ENCODE measurements at places on chromosomes 7 and 10.

DNA sequence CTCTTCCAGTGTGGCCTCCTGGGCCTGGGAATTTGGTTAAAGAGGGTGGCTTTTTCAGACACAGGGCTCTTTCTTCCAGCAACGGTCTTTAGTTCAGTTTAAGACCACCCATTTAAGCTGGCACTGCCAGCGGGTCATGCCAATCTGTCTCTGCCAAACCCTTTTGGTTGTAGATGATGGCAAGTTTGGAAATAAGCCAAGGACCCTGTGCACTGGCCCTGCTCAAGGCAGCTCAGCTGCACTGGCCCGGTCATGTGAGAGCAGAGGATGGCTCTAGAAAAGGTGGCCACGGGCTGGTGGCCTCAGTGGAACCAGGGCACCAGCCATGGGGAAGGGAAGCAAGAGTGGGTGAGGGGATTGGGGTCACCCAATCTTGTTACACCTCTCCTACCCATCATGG, 294.1 kb downstream of the GLRX3 start:
- no peak for DNase-seq

DNA sequence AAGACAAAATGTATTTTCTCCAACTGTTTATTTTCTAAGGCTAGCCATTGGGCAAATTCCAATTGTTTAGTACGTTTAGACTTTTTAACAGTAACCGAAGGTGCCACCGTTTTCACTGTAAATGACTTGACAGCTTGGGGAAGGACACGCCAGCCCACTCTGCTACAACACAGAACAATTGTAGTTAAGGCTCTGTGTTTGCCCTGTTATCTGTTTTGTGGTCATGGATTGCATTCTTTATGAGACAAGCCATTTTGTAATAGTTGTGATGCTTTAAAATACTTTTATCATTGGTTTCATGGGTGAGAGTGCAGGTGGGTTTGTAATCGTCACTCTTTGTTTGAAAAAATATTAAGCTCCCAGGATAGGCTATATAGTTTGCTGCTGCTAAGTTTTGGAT, 6.6 kb upstream of the PITRM1 start:
- DNase-seq: no peak

GRCh38 chr10:13891128-13892000, 304.6 kb downstream of the PRPF18 start:
- DNase-seq: no peak

GRCh38 chr10:71078454-71079145, 133.8 kb upstream of the UNC5B start:
- DNase-seq: no peak

GRCh38 chr7:55024776-55025175, 6.0 kb downstream of the EGFR start:
- DNase-seq: no peak

- DNase-seq: no peak
Measured at GRCh38 chr10:6581778-6582228, 1.7 kb upstream of the PRKCQ start.

DNA sequence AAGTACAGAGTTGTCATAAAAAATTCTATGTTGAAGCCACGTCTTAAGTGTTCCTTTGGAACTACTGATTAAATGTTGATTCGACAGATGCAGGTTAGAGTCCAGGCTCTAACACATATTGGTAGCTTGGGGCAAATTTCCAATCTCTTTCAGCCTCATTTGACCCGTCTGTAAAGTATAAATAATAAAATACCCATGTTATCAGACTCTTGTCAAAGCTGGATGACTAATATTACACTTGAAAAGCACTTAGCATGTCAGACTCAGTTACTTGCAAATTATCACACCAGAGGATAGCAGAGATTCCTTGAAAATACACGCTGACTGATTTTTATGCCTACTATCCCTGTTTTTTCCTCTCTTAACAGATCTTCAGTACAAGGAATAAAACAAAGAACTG, 18.1 kb upstream of the MACC1 start:
- no peak for DNase-seq

DNA sequence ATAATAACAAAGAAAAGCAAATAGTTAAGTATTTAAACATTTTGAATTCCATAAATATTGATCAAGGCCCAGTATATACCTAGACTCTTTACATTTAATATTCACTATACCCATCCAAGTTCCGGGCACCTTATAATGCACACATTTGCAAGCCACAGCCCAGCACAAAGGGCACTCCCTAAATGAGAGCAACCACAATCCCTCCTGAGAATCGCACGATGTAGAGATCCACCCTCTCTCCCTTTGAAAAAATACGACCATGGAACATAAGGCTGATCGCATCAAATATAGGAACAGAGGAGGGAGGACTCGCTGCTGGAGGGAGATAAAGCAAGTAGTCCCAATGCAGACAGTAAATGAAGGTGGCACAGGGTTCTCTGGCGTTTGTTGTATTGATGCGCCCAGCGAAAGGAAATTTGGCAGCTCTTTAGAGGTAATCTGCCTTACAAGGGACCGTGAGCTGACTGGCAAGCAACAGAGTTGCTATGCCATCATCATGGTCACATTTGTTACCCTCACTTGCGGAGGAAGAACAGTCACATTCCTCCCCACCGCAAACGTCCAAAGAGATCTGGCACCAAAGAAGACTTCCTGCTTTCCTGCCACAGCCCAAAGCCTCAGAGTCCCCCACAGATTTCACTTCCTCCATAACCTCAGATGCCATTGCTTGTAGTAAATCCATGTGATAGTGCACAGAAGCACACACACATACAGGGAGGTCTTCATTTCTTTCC, 16.1 kb upstream of the TAS2R40 start:
- DNase-seq: no peak

DNA sequence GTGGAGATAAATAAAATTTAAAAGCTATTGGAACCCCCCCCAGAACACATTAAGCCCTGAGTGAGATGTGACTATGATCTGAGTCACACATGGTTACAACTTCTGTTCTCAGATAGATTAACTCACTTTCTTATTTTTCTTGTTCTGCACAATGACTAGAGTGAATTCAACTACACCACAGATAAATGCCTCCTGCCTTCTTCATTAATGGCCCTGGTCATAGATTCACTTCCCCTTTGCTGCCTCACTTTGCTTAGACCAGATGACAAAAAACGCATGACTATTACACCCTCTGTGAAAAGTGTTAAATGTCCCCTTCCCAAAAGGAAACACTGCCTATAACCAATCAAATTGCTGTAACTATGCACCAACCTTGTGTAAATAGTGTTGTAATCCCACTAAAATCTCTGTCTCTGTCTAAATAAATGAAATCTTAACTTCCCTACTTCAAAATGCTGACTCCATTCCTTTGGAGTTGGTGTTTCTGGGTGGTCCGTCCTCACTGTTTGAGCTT, 49.4 kb downstream of the AKR1D1 start:
- DNase-seq: no peak

DNA sequence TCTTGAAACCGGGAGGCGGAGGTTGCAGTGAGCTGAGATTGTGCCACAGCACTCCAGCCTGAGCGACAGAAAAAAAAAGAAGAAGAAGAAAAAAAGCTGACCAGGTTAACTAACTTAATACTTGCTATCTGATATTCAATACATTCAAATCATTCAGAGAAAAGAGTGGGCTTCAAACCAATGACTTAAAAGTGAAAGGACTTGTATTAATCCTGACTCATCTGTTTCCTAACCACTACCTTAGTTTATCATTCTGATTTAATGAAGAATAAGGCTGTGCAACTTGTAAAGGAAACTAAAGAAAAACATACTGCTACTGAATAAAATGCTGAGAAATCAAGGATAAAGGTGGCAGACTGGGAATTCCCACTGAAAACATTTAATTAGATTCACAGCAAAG, 128.4 kb downstream of the NRBF2 start:
- no peak for DNase-seq

DNA sequence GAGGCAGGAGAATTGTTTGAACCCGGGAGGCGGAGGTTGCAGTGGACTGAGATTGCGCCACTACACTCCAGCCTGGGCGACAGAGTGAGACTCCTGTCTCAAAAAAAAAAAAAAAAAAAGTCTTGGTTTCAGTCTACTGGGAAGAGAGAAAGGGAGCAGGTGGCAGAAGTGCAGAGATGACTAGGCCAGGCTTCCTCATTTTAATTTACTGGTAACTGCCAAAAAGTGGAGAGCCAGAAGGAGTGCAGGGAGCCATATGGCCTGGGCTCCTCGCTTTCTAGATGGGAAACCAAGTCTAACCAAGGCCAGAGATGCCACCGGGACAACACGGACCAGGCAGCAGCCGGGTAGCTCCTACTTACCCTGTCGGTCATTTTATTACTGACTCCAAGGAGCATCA, 12.2 kb downstream of the SEPHS1 start:
- no peak for DNase-seq

GRCh38 chr10:29105516-29106215, 183.2 kb upstream of the LYZL1 start:
- DNase-seq: no peak

GRCh38 chr10:60282771-60283353, 106.8 kb downstream of the ANK3 start:
- DNase-seq: no peak

GRCh38 chr10:3760083-3760482, 24.9 kb downstream of the KLF6 start:
- no peak for DNase-seq

- DNase-seq: no peak
Measured at GRCh38 chr7:91720260-91720937, 160.1 kb downstream of the MTERF1 start.

GRCh38 chr7:68963552-68963951, 634.7 kb upstream of the AUTS2 start:
- no peak for DNase-seq

- DNase-seq: no peak
Measured at GRCh38 chr10:974038-974784, 14.0 kb upstream of the GTPBP4 start.

DNA sequence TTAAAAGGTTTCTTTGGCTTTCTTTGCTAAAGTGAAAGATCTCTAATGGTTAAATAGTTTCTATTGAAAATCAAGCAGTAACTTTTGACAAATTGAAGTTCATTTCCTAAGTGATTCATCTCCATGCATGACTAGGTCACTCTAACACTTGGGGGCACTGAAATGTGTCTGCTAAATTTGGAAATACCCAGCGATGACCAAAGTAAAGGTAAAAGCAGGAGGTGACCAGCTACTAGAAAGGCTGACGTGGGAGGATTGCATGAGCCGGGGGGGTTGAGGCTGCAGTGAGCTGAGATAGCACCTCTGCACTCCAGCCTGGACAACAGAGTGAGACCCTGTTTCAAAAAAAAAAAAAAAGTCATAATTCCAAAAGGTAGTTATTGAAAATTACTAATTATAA, 111.8 kb upstream of the GPR141 start:
- DNase-seq: no peak

GRCh38 chr10:10233229-10233628, 784.4 kb upstream of the CELF2 start:
- DNase-seq: no peak

DNA sequence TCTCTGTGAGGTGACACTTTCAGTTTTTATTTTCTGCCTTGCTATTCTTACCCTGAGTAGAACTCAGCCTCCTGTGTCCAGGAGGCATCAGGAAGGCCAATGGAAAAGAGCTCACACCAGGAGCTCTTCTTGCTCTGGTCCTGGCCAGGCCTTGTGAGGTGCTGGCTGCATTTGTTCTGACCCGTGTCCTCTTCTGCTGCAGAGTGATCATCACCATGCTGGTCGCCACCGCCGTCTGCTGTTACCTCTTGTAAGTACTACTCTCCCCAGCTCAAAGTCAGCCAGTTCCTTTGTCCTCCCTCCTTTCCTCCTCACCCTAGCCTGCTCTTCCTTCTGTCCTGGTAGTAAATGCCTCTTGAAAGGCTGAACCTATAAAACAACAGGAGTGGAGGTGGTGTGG, 1.6 kb downstream of the ATP6V0E2 start:
- no peak for DNase-seq

DNA sequence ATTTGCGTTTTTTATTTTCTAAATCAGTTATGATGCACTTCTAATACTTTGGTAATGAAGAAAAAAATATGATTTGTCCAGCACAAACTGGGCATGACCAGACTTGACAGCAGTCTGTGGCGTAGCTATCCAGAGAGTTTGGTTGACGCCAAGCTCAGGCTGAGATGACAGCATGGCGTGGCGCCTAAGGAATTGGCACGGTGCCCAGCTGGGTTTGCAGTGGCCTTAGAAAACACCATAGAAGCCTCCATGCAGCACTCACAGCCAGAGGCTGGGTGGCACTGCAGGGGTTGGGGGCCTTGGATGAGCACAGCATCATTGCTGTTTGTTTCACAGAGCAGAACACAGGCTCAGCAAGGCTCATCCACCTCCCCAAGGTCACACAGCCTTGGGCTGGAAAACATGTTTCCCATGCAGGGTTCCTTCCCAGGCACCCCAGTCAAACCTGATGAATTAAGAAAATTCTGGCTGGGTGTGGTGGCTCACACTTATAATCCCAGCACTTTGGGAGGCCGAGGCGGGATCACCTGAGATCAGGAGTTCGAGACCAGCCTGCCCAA, 88.9 kb downstream of the GTF2IRD1 start:
- no peak for DNase-seq

DNA sequence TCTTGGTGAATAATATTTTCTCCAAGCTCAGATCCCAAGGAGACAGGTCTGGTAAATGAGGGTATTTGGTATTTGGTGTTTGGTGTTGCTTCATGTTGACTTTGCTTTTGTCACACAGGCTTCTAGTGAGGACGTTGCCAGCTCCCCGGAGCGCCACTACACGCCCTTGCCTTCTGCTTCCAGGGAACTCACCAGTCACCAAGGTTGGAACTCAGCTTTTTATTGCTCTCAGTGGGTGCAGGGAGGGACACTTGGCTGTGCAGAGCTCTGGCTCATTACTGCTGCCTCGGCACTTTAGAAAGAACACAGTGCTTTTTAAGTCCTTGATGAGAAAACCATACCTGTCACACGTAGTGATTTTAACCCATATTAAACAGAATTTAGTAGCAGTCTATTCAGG, 892.9 kb downstream of the LRMDA start:
- DNase-seq: no peak

DNA sequence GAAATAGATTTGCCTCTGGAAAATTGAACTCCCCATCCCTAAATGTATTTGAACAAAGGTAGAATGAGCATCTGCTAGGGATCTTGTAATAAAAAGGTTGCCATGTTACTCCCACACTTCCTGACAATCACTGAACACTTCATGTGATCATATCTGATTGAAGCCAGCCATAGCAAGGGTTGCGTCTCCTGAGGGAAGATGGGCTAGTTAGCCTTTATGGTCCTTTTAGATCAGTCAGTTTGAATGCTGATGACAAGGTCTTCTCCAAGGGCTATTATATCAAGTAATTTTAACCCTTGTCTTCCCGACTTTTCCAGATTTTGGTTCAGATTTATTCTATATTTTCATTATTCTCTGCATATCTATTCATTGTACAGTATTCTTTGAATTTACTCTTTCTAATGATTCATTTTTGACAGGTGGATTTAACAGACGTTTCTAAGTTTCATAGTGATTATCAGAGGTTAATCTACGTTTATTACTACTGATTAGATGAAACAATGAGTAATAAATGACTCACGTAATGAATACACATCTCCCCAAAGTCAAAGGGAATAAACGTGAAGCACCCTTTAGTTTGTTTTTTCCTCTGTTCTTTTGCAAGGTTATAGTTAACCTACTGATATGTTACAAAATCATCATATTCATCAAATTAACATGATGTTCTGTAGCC, 28.1 kb downstream of the CSGALNACT2 start:
- DNase-seq: no peak

- DNase-seq: no peak
Measured at GRCh38 chr7:7449055-7449454, 86.6 kb downstream of the COL28A1 start.
